ENCODE measurements at places on chromosomes 16 and 17.

DNA sequence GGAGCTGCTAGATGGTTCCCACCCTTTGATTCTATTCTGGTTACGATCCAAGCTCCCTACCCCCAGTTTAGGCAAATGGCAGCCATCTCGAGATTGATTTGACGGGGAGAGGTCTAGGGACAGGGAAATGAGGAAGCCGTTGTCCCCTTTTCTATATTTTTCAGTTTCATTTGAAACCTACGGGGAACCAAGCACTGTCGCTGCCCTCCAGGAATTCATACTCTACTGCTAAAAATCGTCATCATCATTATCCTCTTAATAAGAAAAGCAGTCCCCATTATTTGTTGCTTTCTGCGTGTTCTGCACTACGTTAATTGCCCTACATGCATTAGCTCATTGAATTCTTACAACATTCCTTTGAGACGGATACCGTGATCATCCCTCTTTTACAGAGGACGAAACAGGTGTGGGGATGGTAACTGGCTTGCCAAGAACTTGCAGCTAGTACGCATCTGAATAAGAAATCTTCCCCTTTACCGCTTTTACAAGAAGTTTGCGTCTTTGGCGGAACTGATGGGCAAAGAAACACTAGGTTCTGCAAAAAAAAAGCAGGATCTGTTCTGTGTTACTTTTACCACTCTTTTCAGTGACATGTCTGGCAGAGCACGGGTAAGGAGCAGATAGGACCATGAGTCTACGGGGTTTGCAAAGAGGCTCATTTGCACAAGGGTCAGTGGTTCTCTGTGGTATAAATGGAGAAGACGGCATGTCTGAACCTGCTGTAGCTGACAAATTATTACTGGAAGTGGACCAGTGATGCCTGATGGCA is 1.1 kb downstream of the CCP110 start:
- DNase-seq: no peak

GRCh38 chr17:51456942-51457341 is 196.6 kb downstream of the UTP18 start:
- no peak for DNase-seq

DNA sequence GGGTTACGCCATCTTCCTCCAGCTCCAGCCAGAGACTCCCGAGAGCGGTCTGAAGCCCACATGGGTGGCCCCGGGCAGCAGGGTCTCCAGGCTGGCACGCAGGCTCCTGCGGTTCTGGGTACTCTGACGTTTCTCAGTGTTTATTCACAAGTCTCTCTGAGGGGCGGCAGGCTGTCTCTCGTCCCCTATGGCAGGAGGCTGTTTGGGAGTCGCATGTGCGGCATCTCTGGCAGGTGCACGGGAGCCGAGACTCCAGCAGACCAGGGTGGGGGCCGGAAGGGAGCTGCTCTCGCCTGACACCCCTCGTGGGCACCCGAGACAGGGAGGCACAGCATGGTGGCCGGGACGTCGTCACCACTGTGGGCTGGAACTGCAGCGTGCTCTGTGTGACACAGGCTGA is 48.1 kb downstream of the ZNF778 start:
- DNase-seq: no peak

- DNase-seq: no peak
Measured at GRCh38 chr17:66775271-66775670, 59.6 kb upstream of the CACNG5 start.

DNA sequence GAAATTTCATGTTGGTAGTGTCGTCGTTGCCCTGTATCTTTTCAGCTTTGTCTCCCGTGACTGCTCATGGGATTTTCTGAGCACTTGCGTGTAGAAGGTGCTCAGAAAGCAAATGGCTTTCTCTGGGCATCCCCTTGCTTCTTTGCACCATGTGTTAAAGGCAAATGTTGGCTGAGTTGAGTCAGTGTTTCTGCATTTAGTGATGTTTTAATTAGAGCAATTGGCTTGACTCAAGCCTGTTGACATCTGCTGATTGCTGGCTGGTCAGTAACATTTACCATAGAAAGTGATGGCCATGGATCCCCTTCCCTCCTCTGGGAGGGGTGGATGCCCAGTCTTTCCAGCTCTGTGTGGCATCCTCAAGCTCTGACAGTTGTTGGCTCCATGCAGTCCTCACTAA is 187.2 kb upstream of the MPHOSPH6 start:
- no peak for DNase-seq

- no peak for DNase-seq
Measured at GRCh38 chr17:49729069-49729468, 21.3 kb upstream of the SLC35B1 start.

- DNase-seq: no peak
Measured at GRCh38 chr17:4506892-4507291, 8.2 kb downstream of the SPNS2 start.

- DNase-seq: no peak
Measured at GRCh38 chr16:85139881-85140339, 27.6 kb upstream of the CIBAR2 start.

DNA sequence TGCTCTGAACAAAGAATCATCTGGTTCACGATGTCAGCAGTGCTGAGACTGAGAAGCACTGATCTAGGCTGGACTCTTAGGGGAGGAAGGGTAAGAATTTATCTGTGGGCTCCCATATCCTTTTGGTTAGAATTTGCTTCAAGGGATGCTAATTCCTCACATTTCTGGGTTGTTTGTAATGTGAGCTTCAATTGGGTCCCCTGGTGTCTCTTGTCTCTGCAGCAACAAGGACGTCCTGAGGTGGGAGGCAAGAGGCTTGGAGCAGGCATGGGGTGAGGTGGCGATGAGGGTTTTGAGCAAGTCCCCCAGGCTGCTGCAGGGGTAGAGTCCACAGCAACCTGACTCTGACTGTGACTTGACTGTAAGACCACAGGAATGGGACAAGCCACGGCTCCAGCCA is 213.8 kb upstream of the NLRP1 start:
- DNase-seq: no peak

DNA sequence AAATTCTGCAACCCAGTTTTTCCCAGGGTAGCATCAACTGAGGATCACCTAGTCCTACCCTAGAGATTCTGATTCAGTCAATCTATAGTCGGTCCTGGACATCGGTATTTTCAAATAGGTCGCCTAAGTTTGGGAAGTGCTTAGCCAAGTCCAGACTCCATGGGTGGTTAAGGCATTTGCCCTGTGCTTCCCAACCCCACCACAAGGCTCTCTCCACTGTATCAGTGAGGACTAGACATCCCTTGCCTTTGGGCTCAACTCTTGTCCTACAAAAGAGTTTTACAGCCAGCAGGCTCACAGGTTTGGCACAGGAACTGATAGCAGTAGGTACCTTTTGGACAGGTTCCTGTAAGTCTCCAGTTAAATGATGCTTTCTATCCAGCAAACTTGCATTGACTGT is 13.8 kb downstream of the HYDIN start:
- DNase-seq: no peak

GRCh38 chr17:40915721-40916256 is 21.7 kb downstream of the KRT23 start:
- DNase-seq: no peak

- no peak for DNase-seq
Measured at GRCh38 chr16:76370344-76370743, 93.1 kb downstream of the CNTNAP4 start.

DNA sequence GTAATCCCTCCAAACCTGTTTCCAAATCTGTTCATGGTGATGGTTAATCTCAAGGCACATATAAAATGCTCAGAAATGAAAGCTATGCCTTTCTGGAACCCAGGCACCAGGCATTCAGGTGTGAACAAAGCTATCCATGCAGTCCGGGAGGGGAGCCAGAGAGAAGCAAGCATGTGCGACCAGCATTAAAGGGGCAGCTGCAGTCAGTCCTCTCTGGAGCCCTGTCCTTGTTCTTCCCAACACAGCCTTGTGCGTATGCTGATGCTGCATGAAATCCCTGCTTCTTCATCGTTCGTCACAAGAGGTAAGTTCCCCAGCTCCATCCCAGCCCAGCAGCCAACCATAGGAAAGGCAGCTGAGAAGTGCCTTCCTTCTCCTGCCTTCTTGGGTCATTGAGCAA is 148.7 kb downstream of the GRIN2A start:
- DNase-seq: no peak

GRCh38 chr16:117379-118365 is 20.8 kb downstream of the NPRL3 start:
- peak; percentile 24 for DNase-seq

- DNase-seq: no peak
Measured at GRCh38 chr16:11484691-11485258, 101.9 kb downstream of the LITAF start.

- no peak for DNase-seq
Measured at GRCh38 chr16:86048882-86049585, 150.1 kb downstream of the IRF8 start.

Measured in NCI-H1694 (cell line).